ENCODE measurements at places on chromosomes 6 and 20. TPM values are rescaled to one million over a fixed set of nuclear protein-coding genes. Genes with fewer than 3 reads are reported as not detected.

The SMLR1 gene
- polyA plus RNA-seq, result not detected

The CEP250 gene
- polyA plus RNA-seq, result 16.5 TPM

The YWHAB gene
- 80.3 TPM for polyA plus RNA-seq

The MRPS18B gene
- polyA plus RNA-seq, result 35.9 TPM

The PI3 gene
- not detected for polyA plus RNA-seq

The AARS2 gene
- 11.3 TPM for polyA plus RNA-seq

The LINC00237 gene
- not detected for polyA plus RNA-seq
